AG20443 (cell line): ENCODE measurements at places on chromosomes 11 and 22.

DNA sequence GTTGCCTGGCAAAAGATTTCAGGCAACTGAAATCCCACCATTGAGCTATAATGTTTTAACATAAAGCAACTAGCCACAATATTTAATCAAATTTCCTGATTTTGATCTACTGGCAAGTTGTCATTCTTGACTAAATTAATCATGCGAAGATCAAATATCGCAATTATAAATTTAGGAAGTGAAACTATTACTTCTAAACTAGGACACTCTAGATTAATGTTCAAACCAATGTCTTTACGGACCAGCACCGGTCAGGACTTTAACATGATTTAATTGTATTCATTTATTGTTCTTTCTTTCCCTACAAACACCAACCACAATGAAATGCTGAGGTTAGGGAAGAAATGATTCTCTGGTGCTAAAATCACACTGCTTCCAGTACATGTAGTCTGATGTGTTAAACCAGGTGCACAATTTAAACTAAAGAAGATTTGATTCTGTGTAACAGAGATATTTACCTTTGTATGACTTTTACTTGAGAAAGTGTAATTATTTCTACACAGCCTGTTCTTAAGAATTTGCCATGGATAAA, 14.9 kb downstream of the GAS2 start:
- DNase-seq: no peak

DNA sequence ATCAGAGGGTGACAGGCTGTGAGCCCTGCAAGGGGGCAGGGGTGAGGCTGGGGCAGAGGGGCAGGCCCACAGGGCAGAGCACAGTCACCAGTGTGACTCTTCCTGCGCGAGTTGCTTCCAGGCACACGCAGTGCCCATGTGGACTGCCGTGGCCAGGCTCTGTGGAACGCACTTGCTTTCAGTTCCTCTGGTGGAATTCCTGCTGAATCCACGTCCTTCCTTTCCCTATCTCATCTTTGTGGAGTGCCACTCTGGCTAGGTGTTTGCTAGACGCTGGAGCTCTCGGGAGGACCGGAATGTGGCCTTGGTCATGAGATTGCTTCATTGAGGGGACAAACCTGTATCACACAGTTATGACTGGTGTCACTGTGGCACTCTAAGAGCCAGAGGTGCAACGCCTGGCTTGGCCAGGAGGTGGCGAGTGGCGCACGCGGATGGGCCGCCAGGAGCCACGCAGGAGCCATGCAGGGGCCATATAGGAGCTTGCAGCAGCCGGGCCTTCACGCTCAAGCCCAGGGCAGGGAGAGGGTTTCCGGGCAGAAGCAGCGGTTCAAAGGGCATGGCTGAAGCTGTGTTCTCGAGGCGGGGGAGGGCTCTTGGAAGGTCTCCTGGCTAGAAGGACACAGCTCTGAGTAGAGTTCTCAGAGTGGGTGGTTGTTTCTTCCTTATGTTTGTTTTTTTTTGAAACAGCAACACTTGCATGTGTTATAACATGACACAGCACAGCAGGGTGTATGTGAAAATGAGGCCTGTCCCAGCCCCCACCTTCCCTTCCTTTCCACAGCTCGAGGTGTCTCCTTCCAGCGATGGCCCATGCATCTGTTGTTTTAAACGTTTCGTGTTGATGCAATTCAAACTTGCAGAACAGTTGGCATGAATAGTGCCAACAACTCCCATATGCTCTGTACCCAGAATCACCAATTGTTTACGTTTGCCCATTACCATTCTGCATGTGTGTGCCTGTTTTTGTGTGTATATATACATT, 36.2 kb downstream of the TBC1D22A start:
- DNase-seq: peak; percentile 92

- no peak for DNase-seq
Measured at GRCh38 chr11:93194673-93195291, 3.0 kb downstream of the SLC36A4 start.

DNA sequence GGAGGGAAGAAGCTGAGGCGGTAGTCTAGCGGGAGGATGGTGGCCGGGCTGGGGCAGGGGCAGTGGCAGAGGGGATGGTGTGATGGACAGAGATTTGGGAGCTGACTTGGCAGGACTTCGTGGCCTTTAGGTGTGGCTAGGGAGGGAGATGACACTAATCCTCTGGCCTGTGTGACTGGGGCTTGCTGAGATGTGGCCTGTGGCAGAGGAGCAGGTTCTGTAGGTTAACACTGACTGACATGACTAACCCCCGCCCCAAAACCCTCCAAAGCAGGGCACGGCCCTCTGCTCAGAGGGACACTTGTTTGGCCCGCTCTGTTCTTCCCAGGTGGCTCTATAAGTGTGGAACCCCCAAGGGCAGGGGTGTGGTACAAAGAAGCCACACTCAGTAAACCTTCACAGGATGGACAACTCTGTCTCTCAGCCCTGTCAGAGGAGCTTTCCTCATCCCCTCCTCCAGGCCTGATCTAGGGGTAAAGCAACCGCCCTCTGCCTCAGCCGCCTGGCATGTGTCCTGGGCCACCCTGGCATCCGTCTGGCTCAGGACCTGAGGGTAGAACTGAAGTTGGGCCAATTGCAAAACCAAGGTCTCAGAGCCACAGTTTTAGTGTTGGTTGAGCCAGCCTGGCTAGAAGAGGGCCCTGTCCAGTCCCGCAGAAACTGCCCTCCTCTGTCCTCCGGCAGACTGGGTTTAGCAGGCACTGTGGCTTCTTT, 15.6 kb downstream of the TOM1 start:
- peak; percentile 26 for DNase-seq

DNA sequence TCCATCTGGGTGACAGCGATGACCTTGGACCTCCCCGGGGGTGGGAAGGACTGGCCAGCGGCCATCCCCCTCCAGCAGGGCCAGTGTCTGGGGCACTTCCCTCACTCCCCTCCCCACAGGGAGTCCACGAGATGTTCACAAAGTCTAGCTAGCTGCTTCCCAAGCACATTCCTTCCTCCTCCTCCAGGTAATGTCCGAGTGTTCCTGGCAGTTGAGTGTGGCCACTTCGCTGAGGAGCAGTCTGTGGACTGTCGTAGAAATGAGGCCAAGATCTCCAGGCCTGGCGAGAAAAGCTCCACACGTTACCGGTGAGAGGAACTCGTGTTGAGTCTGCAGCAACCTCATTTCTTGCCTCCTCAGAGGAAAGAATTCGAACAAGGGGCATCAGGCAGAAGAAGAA, 425.5 kb downstream of the BRD1 start:
- no peak for DNase-seq

DNA sequence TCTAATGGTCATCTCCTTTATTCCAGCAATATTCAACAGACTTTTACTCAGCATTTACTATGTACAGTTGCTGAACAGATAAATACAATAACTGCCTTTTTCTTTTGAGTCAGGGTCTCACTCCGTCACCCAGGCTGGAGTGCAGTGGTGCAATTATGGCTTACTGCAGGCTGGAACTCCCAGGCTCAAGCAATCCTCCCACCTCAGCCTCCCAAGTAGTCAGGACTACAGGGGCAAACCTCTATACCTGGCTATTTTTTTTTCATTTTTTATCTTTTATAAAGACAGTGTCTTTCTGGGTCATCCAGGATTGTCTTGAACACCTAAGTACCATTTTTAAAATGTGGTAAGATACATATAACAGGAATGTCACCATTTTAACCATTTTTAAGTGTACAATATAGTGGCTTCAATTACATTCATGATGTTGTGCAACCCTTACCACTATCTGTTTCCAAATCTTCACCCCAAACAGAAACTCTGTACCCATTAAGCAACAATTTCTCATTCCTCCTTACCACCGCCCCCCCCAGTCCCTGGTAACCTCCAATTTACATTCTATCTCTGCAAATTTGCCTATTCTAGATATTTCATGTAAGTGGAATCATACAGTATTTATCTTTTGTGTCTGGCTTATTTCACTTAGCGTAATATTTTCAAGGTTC, 67.8 kb downstream of the MIAT start:
- DNase-seq: no peak

GRCh38 chr22:32832174-32832573, 30.7 kb downstream of the TIMP3 start:
- no peak for DNase-seq

GRCh38 chr22:23772315-23772648, 367 bp upstream of the MMP11 start:
- no peak for DNase-seq

- no peak for DNase-seq
Measured at GRCh38 chr22:38305471-38306448, 11.5 kb downstream of the CSNK1E start.

- no peak for DNase-seq
Measured at GRCh38 chr11:14809466-14809865, 82.6 kb downstream of the CYP2R1 start.

DNA sequence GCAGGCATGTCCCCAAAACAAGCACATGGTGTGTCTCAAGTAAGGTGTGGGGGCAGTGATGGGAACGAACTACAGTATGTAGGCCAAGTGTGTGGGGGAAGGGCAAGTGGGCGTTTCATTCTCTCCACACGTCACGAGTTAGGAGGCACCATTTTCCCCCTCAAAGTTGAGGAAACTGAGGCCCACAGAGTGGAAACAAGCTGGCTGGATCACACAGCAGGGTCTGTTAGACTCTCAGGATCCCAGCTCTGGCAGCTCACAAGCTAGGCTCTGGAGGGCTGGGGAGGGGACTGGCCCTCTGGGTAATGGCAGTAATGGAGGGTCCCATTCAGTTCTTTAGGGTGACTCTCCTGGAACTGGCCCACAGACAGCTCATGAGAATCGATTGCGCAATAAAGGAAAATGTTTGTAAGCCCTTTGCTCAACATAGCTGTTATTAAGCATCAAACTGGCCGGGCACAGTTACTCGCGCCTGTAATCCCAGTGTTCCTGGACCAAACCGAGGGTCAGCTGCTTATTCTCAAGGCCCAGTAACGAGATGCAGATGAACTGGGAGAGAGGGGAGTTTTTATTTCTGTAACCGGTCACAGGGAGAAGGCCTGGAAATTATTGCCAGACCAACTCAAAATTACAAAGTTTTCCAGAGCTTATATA, 24.1 kb upstream of the TUB start:
- DNase-seq: peak; percentile 77

- DNase-seq: no peak
Measured at GRCh38 chr11:15821451-15821850, 534.9 kb downstream of the SOX6 start.

DNA sequence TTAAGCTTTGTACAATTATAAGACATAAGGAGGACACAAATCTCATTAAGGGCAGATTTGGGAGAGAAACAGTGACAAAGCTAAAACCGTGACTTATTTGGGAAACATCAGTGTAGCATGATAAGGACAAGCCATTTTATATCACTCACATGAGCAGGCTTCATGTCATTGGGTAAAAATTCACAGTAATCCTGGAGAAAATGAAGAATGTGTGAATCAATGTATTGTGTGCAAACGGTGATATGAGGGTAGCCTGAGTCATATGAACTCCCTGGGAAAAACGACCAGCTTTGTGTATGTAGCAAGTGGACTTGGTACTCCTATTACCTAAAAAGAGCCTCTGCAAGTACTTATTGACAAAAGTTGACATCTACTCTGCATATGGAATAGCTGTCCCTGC, 6.0 kb upstream of the TRIM34 start:
- DNase-seq: peak; percentile 53

DNA sequence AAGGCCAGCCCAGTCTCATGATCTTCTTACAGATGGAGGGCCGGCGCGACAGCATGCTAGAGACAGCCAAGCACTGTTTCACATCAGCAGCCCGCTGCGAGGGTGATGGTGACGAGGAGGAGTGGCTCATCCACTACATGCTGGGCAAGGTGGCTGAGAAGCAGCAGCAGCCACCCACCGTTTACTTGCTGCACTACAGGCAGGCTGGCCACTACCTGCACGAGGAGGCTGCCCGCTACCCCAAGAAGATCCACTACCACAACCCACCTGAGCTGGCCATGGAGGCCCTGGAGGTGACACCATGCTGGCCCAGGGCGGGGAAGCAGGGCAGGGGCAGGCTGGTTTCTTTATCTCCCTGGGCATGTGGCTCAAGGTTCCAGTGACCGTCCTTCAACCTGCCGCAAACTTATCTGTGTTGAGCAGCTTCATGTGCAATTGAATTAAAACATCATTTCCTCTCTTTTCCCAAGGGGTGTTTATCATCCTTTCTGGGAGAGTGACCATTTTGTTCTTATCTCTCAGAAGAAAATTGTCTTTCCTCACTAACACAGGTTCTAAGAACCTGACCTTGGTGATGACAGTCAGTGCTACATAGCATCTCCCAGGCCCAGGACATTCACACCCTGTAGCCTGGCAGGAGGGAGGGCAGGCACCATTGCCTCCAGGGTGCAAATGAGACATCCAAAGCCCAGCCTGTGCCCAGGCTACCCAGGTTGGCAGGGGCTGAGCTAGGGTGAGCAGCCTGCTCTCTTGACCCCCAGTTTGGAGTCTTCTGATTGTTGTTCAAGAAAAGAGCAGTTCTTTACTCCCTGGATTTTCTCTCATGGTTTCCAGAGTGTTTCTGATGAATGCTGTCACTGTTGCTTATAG, 80.7 kb downstream of the CABIN1 start:
- no peak for DNase-seq

GRCh38 chr11:78177216-78177615, 11.2 kb downstream of the KCTD21 start:
- no peak for DNase-seq

GRCh38 chr22:38927033-38927781, 30.2 kb upstream of the APOBEC3A start:
- peak; percentile 61 for DNase-seq

DNA sequence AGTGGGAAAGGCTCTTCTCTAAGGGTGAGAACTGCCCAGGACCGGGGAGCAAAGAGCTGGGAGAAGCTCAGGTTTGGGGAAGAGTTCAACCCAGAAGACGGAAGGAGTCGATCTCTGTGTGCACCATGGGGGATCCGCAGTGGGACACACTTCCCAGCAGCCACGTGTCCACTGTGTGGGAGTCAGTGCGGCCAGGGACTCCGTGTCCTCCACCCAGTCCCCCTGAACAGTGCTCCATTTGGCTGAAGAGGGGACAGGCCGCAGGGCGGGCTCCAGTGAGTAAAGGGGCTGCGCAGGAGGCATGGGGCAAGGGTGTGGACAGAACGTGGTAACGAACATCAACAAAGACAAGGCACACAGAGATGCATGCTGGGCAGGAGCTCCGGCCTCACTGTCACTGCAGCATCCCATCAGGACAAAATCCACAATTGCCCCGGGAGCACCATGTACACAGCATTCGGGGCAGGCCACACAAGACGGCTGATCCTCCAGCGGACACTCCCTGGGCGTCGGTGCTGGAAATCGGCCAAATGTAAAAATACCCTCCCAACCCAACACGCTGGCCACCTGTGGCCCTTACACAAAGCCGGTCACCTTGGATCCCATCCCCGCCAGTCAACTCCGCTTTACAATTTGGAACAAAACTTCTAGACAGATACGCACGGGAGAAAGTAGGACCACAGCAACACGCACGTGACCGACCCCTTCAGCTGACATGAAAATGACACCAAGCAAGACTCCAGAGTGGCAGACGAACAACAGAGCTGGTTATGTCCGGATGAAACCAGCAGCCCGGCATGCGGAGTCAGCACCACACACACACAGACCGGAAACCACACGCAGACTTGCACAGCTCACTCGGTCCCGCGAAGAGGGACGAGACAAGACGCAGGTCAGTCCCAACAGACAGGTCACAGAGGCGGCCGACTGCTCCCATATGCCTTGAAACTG, 366.8 kb downstream of the SHANK2 start:
- DNase-seq: peak; percentile 29

- no peak for DNase-seq
Measured at GRCh38 chr22:32744176-32744959, 57.1 kb upstream of the TIMP3 start.

- DNase-seq: no peak
Measured at GRCh38 chr22:37918580-37919270, 12.6 kb downstream of the MICALL1 start.

GRCh38 chr11:34970480-34970879, 54.1 kb downstream of the PDHX start:
- DNase-seq: no peak
